ENCODE measurements at places on chromosomes 3 and 15.

GRCh38 chr3:122392868-122393844, 9.2 kb downstream of the FAM162A start:
- no peak for DNase-seq

DNA sequence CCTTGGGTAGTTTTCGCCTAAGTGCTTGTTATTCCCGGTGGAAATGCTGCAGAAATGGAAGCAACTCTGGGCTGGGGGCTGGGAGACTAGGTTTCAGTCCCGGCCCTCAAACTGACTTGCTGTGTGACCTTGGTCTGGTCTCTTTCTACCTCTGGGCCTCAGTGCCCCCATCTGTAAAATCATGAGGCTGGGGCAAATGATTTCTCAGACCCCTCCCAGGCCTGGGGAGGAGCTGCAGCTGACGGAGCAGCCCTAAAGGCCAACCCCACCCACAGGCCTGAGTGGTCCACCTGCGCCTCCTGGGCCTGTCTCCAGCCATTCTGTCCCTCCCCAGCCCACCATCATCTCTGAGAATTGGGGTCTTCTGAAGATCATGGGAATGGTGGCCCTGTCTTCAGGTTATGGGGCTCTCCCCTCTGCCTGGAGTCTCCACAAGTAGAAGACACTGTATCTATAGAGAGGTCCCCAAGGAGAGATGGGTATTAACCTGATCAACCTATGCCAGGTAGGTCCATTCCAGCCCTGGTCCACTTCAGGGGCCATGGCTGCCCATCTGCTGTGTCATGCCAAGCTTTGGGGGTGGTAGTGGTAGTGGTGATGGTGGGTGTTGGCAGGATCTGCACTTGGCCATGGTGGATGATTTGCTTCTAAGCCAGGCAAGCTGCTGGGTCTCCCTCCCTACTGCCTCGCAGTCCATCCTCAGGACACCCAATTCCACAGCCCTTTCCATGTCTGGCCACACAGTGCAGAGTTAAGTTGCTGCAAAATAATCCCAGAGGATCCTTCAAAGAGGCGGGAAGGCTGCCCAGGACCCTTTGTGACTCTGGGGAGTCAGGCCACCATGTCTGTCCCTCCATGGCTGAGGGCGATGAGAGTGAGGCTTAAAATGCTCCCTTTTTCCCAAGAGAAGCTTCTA, 46.0 kb downstream of the ITGA11 start:
- DNase-seq = no peak

GRCh38 chr3:128922804-128923459, 43.5 kb downstream of the ACAD9 start:
- no peak for DNase-seq

DNA sequence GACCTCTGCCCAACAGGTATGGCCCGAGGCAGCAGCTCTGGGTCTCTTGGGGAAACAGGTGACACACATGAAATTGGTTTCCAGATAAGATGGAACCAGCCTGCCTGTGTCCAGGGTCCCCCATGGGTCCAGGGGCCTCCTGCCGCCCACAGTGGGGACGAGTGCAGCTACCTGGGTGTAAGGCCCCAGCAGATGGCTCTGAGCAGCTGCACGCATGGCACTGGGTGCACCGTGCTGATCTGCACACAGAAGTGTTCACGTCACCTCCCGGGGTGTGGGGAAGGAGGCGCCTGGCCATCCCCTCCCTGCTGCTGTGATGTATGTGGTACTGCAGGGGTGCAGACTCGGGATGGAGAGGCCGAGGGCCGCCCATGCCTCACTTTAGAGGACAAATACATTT, 63.6 kb downstream of the NIPA2 start:
- DNase-seq = no peak

DNA sequence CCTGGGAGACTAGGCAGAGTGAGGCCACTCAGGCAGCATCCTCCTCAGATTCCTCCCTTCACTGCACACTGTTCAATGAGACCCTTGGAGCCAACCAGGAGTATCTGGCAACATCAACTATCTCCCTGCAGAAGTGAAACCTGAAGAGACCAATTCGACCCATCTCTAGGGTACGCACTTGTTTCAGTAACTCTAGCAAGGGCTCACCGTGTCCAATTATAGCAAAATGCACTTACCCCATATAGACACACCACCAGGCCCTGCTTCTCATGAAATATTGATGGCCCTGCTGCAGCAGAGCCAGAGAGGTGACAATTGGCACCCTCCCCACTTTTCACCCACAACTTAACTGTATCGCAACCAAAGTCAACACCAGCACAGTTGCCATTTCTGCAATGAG, 196.1 kb upstream of the IGF1R start:
- DNase-seq = no peak

GRCh38 chr3:194375473-194376240, 6.1 kb upstream of the LRRC15 start:
- no peak for DNase-seq

- DNase-seq = no peak
These were observed 229.0 kb downstream of the ITPR1 start for GRCh38 chr3:4722103-4722502.

DNA sequence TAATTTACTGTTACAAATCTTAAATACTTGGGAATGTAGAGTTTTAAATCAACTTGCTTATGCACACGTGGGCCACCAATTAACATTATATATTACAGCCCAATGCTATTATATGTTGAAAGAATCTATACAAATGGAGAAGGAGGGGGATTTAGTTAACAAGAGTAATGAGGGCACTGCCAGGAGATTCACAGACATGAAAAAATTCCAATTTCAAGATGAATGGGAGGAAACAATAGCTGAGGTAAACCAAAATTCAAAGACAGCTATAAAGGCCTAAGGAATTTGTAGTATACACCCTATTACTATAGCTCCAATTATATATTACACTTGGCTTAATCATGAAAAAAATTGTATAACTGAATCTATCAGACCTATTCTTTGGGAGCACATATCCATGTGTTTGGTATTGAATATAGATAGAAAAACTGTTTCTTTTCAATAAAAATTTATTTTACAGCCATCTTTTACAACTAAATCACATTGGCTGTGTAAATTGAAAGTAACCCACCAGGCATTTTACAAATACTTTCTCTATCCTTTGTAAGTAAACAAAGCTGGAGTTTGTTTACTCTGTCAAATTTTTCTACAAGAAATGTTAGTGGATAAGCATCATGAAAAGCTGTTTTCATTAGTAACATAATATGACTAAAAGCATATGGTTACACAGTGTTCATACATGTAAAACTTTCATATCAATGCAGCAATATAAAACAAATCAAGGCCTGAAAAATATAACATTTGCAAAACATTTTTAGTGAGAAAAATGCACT, 1045.8 kb downstream of the ROBO1 start:
- DNase-seq = no peak

GRCh38 chr3:61158216-61158615, 93.0 kb downstream of the FHIT start:
- DNase-seq = no peak

DNA sequence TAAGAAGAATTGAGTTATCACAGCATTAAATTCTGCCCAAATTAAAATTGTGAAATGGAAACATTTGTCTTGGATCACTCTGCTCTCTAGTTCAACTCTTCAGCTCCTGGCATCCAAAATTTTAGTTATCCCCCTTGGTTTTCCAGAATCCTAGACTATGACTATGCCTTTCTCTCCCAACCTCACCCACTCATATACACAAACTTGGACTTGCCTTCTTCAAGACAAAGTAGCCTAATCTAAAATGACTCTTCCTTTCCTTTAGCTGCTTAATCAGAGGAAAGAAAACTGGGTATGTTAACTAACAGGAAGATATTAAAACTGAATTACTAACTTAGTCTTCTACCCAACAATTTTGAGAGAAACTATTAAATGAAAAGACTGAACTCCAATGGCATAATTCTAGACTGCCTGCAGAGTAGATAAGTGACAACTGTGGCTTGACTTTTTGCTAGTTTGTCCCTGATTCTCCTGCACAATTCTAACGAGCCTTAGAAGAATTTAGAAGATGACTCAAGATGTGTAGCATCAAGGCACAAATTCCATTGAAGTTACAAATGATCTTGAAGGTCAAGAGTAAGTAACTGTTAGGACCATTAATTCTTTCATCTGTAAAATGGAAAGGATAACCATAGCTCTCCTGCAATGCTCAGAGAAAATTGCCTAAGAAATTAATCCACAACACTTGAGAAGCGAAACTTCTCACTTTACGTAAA, 5.2 kb upstream of the GOLIM4 start:
- DNase-seq = no peak

GRCh38 chr3:71659864-71660591, 65.2 kb downstream of the EIF4E3 start:
- DNase-seq = no peak

DNA sequence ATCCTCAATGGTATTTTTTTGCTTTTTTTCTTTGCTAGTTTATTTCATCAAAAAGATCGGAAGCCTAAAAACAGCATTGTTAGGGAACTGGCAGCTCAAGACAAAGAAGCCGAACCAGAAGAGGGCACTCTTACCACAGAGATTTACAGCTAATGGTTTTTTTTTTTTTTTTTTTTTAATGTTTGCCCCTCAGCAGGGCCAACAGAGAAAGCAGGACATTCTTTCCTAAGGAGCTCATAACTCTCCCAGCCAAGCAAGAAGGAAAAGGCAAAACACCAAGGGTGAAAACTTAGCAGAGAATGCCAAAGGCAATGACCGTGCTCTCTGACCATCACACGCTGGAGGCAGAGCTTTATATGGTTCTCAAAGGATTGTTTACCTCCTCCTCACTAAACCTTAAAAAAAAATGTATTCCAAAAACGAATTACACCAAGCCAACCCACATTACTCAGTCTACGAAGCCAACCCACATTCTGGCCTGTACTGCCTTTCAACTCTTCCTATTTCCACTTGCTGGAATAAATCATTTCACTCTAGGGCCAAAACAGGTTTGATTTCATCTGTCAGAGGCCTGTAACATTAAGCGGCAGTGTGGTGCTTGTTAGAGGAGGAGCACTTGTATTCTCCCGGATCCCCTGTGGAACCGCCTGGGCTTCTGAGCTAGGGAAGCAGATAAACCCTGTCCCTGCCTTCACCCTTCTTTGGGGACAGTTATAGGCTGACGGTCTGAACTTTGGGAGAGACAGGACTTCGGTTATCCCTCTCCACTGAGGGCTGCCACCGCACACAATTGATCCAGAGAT, 35.6 kb upstream of the GYG1 start:
- DNase-seq = no peak

DNA sequence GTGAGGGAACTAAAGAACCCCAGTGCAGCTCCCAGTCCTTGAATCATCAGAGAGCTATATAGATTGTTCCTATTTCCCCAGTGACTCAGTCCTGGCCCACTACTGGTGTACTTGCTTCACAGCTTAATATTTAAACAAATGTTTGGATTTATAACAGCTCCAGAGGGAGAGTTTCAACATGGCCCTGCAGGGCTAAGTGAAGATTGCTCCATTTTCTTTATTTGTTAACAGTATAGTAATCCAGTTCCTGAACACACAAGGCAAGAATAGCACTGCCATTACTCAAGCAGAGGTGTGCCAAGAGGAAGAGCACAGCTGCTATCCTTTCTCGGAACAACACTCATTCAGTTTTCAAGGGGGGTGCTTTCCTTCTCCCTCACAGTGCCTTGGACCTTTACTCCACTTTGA, 6.5 kb downstream of the SQOR start:
- DNase-seq = no peak

Measured in T-helper 2 cell (primary cell).